ENCODE measurements at places on chromosomes 7 and 10.

DNA sequence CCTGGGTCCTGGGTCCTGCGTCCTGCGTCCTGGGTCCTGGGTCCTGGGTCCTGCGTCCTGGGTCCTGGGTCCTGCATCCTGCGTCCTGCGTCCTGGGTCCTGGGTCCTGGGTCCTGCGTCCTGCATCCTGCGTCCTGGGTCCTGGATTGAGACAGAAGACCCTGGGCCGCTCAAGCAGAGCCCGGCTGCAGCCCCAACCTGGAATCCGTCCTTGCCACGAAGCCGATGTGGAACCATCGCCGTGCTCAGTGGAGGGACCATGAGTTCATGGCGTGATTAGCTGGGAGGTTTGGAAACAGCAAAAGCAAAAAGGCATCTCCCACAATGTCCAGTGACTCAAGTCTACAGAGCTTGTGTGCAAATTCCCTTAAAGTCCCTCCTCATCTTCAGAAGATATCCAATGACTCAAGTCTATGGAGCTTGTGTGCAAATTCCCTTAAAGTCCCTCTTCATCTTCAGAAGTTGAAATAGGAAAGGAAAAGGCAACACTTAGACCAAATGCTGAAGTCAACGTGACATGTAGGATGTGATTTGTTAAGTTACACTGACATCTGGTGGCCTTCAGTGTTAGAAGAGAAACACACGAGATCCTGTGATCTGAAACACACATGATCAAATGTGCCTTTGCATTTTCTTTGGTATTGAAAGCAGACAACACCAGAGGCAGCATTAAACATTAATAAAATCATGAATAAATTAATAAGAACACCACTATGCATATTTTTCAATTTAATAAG is 179.9 kb downstream of the PTPRN2 start:
- H3K36me3 ChIP-seq = no peaks in the 10 kb centered on the region
- DNase-seq = no peak
- no peaks in the 10 kb centered on the region for H3K4me1 ChIP-seq

GRCh38 chr10:79409726-79410085 is 35.7 kb downstream of the ZCCHC24 start:
- no peaks in the 10 kb centered on the region for H3K27me3 ChIP-seq
- peaks cover 9% of the 10 kb centered on the region for H3K4me1 ChIP-seq
- H3K4me3 ChIP-seq = no peak overlapping the region
- H3K36me3 ChIP-seq = no peaks in the 10 kb centered on the region
- no peak overlapping the region for H3K27ac ChIP-seq

- no peak for DNase-seq
- H3K27me3 ChIP-seq = peaks cover 8% of the 10 kb centered on the region
- no peak overlapping the region for H3K4me3 ChIP-seq
- H3K4me1 ChIP-seq = no peaks in the 10 kb centered on the region
- H3K36me3 ChIP-seq = no peaks in the 10 kb centered on the region
- H3K27ac ChIP-seq = no peak overlapping the region
These were observed 196.4 kb downstream of the EVX1 start for GRCh38 chr7:27438881-27439589.

GRCh38 chr7:141737118-141737835 is 881 bp upstream of the SSBP1 start:
- peak overlapping the region; percentile 97 for H3K27ac ChIP-seq
- peaks cover 48% of the 10 kb centered on the region for H3K4me1 ChIP-seq
- peak overlapping the region; percentile 99 for H3K4me3 ChIP-seq
- peak; percentile 10 for DNase-seq

DNA sequence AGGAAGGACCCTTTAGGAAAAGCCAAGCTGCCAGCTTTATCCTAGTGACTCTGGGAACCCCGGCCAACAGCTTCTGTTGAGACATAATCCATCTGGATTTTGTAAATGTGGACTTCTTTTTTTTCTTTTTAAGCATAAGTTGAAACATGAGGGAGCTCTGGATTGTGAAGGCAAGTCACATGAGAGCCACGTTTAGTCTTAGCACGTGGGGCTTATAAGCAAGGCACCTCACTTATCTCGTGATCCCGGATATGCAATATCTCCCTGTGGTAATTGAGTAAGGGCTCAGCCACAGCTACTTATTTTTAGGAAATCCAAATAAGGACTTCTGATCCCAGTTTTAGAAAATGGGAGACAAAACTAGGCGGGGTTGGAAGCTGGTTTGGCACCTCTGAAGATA is 111.2 kb upstream of the PTN start:
- DNase-seq = no peak
- peaks cover 2% of the 10 kb centered on the region for H3K27me3 ChIP-seq
- no peak overlapping the region for H3K27ac ChIP-seq
- no peak overlapping the region for H3K4me3 ChIP-seq
- no peaks in the 10 kb centered on the region for H3K4me1 ChIP-seq

GRCh38 chr7:2100278-2101208 is 132.2 kb downstream of the MAD1L1 start:
- peak overlapping the region; percentile 36 for H3K4me3 ChIP-seq
- peak overlapping the region; percentile 70 for H3K27ac ChIP-seq
- peaks cover 74% of the 10 kb centered on the region for H3K4me1 ChIP-seq
- peaks cover 6% of the 10 kb centered on the region for H3K36me3 ChIP-seq
- peak; percentile 49 for DNase-seq

DNA sequence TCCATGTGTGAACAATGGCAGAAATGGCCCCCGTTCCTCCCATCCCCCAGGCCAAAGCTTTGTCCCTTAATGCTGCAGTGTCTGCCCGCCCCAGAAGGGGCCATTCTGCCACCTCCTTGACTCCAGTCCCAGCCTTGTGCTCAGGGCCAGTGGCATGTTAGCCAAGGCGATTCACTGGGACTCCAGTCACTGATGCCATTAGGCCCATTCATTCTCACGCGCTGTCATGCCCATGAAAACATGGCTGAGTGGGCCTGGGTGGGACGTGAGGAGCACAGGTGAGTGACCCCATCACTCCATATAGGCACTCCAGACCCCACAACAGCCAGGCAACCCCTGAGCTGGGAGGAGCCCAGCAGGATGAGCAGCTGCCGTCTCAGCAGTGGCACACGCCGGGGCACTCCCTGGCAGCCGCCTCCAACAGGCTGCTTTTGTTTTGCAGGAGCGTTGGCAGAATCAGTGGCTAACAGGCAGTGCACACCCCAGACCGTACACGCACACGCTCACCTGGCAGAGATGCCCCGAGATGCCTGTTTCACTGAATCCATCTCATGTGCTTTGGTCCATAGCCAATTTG is 79.5 kb downstream of the TCERG1L start:
- no peaks in the 10 kb centered on the region for H3K36me3 ChIP-seq
- no peak overlapping the region for H3K4me3 ChIP-seq
- DNase-seq = no peak
- H3K27me3 ChIP-seq = no peaks in the 10 kb centered on the region

DNA sequence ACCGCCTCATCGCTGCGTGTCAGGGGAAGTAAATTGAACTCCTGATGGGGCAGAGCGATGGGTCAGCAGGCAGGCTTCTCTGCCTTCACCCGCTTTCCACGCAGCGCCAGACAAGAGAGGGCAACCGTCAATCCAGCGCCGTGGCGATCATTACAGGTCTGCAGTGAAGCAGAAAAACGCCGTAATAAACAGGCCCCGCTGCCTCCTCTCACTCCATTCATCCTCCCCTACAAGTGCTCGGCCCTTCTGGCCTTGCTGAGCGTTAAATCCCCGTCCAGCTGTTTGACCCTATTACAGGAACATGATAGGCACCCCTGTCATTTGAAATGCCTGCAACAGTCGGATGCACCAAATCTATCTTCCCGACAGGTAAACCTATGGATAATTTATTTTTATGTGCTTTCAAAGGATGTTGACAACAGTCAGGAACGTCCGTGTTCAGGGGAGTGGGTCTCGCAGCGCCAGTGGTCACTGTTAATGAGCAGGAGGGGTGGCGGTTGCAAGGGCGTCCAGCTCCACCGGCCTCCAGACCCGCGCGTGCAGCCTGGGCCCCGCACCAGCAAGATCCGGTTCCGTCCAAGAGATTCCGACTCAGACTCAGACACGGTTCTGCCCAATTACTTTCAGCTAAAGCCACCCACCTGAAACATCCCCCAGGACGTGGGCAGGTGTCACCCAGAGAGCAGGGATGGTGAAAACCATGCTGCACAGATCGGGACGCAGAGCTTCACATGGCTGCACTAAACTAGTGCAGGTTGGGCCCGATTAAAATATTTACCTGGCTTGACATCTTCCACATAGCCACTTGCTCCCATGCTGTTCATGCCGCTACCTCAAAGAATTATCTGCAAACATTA is 508.0 kb upstream of the MGMT start:
- H3K4me1 ChIP-seq = no peaks in the 10 kb centered on the region
- no peaks in the 10 kb centered on the region for H3K27me3 ChIP-seq
- no peak overlapping the region for H3K27ac ChIP-seq
- H3K36me3 ChIP-seq = no peaks in the 10 kb centered on the region
- DNase-seq = no peak

- no peak overlapping the region for H3K4me3 ChIP-seq
- no peak for DNase-seq
- H3K27me3 ChIP-seq = peaks cover 5% of the 10 kb centered on the region
These were observed 17.6 kb upstream of the IMPDH1 start for GRCh38 chr7:128427289-128427891.

GRCh38 chr7:120054376-120055100 is 218.4 kb upstream of the KCND2 start:
- no peak overlapping the region for H3K27ac ChIP-seq
- H3K36me3 ChIP-seq = no peaks in the 10 kb centered on the region
- H3K4me1 ChIP-seq = no peaks in the 10 kb centered on the region
- no peak overlapping the region for H3K4me3 ChIP-seq
- no peaks in the 10 kb centered on the region for H3K27me3 ChIP-seq

- H3K36me3 ChIP-seq = no peaks in the 10 kb centered on the region
- H3K27me3 ChIP-seq = no peaks in the 10 kb centered on the region
- no peak for DNase-seq
- H3K27ac ChIP-seq = no peak overlapping the region
- no peak overlapping the region for H3K4me3 ChIP-seq
These were observed 25.3 kb downstream of the DNMBP start for GRCh38 chr10:99984211-99985034.

DNA sequence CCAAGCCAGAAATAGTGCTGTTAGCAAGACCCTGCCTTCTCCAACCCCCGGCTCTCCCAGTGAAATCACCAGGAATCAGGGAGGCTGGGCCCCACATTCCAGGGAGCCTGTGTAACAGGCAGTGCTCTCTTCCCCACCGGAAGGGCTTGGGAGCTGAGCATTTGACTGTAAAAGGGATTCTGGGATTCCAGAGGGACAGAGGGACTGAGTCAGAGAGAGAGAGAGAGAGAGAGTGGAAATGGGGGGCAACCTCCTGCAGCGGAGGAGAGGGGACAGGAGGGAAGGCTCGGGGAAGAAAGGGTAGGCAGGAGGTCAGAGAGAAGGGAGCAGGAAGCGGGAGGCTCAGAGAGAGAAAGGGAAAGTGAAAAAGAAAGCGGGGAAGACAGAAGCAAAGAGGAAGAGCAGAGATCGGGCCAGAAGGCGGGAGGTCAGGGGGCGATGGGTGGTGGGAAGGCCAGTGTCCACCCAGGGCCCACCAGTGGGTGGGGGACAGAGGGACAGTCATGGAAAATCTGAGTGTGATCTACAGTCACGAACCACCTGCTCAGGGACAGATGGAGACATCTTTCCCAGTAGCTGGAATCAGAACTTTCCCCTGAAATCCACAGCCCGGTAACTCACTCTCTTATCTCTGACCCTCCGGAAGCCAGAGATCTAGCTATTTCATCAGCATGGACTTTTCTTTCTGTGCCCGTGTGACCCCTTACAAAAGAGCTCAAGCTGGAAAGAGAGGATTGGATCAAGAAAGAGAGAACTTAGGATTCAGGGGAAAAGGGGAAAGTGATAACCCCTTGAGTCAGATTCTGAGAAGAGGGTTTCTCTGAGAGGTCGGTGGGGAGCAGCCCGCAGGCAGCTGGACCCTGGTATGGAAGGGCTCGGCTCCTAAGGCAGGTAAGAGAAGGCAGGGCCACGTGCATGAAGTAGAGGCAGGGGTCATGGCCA is 4.6 kb upstream of the SERPINE1 start:
- H3K27ac ChIP-seq = peak overlapping the region; percentile 52
- H3K4me3 ChIP-seq = peak overlapping the region; percentile 60
- no peak for DNase-seq
- H3K27me3 ChIP-seq = peaks cover 60% of the 10 kb centered on the region
- peaks cover 45% of the 10 kb centered on the region for H3K4me1 ChIP-seq

DNA sequence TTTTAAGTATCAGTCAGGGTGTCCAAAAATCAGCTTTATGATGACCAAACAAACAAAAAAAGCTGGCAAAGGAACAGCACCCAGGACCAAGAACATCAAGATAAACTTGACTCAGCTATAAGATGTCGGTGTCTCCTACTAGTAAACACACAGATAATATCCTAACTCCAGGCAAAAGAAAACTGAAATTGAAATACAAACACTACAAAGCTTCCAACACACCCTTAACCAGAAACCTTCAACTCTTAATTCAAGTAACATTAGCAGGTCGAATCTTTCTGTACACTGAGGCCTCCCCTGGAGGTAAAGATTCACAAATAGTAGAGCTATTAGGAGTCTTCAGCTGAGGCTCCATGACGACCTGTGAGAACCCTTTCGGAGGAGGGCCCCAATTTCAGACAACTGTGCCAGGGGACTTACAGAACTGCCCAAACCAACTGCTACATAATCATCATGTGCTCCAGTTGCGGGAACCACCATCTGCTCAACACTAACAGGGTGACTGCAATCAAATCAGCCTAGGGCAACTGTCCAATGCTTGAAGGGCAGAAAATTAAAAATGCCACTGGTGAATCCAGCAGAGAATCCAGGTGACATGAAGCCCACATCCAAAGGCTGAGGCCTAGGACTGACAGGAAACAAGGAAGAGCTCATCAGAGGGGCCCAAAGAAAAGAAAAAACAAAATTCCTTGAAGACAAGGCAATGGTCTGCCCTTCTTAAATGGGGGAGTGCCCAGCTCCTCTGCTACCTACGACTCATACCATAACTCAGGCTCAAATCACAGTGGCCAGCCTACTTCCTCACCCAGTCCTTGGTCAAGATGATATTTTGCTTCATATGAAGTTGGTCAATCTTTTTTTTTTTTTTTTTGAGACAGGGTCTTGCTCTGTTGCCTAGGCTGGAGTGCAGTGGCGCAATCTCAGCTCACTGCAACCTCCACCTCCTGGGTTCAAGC is 20.0 kb downstream of the XPNPEP1 start:
- DNase-seq = no peak
- H3K27ac ChIP-seq = peak overlapping the region; percentile 30
- peaks cover 46% of the 10 kb centered on the region for H3K4me1 ChIP-seq
- no peaks in the 10 kb centered on the region for H3K27me3 ChIP-seq

Measured in activated naive CD8-positive, alpha-beta T cell treated with anti-CD3 and anti-CD28 coated beads, Interleukin-2, amount 50 U/mL, for 24 hours (primary cell).